ENCODE measurements at places on chromosomes 11 and 22. TPM values are rescaled to one million over a fixed set of nuclear protein-coding genes. Genes with fewer than 3 reads are reported as not detected.

DNA sequence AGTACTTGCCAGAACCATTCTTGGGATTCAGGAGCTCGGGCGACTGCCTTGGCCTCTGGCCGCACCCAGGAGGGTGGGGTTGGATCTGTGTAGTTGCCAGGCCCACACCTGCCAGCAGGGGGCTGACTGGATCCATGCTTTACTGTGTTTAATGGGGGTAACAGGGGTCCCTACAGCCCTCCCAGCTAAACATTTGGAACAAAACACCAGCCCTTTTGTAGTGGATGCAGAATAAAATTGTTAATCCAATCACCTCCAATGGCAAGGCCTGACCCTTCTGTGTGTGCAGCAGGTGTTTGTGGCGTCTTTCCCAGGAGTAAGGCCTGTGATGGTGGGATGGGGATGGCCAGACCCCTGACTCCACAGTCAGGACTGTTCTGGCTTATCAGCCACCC is 22.5 kb downstream of the SUN2 start:
- peak overlapping the region; percentile 63 for H3K27ac ChIP-seq
- peak; percentile 49 for DNase-seq
- H3K4me3 ChIP-seq: no peak overlapping the region

- H3K27ac ChIP-seq: no peak overlapping the region
- H3K27me3 ChIP-seq: no peaks in the 10 kb centered on the region
- DNase-seq: no peak
- no peaks in the 10 kb centered on the region for H3K4me1 ChIP-seq
Measured at GRCh38 chr11:111001081-111001430, 244.5 kb upstream of the POU2AF2 start.

DNA sequence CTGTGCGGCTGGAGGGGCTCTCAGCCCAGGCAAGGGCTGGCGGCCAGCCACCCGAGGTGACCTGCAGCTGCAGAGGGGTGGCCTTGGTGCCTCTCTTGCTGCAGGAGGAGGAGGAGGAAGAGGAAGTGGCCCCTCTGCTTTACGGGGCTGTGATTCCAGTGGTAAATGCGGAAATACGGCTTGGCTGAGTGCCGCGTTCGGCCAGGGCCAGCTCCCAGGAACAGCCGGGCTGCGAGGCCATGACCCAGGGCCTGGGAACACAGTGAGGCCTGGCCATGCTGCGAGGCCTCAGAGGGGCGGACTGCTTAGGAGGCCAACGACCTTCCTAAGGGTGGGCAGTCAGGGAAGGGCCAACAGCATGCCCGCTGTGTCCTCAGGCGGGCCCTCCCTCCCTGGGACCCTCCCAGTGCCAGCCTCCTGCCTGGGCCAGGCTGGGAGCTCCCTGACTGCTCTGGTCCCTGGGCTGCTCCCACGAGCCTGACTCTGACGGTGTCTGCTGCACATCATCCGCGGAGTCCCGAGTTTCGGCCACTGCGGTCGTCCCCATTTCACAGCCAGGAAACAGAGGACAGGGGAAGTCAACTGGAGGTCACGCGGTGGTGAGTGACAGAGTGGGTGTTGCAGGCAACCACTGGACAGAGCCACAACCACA is 20.8 kb upstream of the PPARA start:
- H3K27me3 ChIP-seq: no peaks in the 10 kb centered on the region
- DNase-seq: no peak
- H3K4me1 ChIP-seq: peaks cover 5% of the 10 kb centered on the region
- H3K27ac ChIP-seq: no peak overlapping the region

- no peak for DNase-seq
- no peaks in the 10 kb centered on the region for H3K36me3 ChIP-seq
- no peak overlapping the region for H3K4me3 ChIP-seq
- H3K27ac ChIP-seq: no peak overlapping the region
Measured at GRCh38 chr11:126543691-126544090, 188.2 kb downstream of the ST3GAL4 start.

- no peak overlapping the region for H3K27ac ChIP-seq
- no peak for DNase-seq
- H3K27me3 ChIP-seq: no peaks in the 10 kb centered on the region
- H3K4me1 ChIP-seq: peaks cover 22% of the 10 kb centered on the region
- peaks cover 89% of the 10 kb centered on the region for H3K36me3 ChIP-seq
- H3K4me3 ChIP-seq: no peak overlapping the region
Measured at GRCh38 chr22:30405731-30406130, 8.9 kb downstream of the SEC14L2 start.

GRCh38 chr22:30893434-30894370 is 74.9 kb downstream of the MORC2 start:
- peaks cover 44% of the 10 kb centered on the region for H3K36me3 ChIP-seq
- no peak overlapping the region for H3K4me3 ChIP-seq
- no peaks in the 10 kb centered on the region for H3K27me3 ChIP-seq

Gene P2RX6
- 0.22 TPM for total RNA-seq
